ENCODE measurements at places on chromosomes 11 and 22. TPM values are rescaled to one million over a fixed set of nuclear protein-coding genes. Genes with fewer than 3 reads are reported as not detected.

C11orf97 gene
- total RNA-seq, result not detected

RFPL2 gene
- total RNA-seq, result 1.2 TPM

APOBEC3C gene
- total RNA-seq, result not detected

CELSR1 gene
- total RNA-seq, result 2.0 TPM

ACR gene
- total RNA-seq, result not detected

Data from frontal cortex (tissue), 4 donors.